ENCODE measurements at places on chromosomes 4 and X.
A peak's percentile ranks its signal among the peaks of the same experiment; 100 is the strongest.

DNA sequence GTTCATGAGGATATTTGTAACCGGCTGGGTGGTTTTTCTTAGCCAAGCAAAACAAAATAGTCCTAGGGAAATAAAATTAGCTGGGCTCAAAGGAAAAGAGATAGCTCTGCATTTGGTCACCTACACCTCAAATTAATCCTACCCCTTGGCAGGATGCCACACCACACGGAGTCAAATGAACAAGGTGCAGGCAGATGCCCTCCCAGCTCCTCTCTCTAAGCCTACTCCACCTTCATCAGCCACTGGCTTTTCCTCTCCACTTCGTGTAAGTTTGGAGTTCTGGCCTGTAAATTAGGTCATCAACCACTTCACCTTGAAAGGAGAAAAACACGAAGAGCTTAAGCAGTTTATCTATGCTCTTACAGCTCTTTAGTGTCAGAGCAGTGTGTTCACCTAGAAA is 1.4 kb downstream of the DDIT4L start:
- DNase-seq = peak; percentile 7

DNA sequence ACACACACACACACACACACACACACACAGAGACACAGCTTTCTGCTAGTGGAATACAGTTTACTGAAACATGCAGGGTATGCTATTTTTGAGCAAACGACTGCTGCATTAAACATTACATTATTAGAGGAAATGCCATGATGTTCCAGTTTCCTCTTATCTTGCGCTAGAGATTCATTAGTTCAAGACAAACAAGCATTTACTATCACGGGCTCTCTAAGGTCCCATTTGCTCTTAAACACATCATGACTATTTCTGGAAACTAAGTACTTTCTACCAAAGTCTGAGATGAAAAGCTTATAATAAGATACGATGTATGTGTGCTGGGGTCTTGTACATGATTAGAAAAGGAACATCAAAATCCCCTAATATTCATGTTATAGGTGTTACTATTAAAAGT is 48.8 kb downstream of the RPS3A start:
- DNase-seq = no peak

GRCh38 chr4:11424000-11424399 is 4.7 kb downstream of the HS3ST1 start:
- DNase-seq = peak; percentile 25

- DNase-seq = no peak
These were observed 764 bp upstream of the MTHFD2L start for GRCh38 chr4:74157154-74157553.

DNA sequence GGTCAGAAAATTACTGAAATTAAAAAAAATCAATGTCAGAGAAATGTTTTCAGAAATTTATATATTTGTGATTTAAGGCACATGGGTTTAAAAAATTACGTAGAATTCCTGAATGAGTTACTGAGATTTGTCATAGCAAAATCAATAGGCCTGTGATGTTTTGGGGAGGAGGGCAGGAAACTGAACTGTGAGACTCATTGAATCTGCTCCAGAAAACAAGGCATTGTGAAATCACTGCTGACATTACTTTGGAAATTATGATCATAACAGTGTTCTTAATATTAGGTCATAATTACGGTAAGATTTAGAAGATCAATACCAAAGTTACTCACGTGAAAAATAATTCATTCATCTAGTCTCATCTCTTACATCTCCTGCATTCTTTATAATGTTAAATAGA is 5.3 kb downstream of the FGF5 start:
- DNase-seq = no peak

DNA sequence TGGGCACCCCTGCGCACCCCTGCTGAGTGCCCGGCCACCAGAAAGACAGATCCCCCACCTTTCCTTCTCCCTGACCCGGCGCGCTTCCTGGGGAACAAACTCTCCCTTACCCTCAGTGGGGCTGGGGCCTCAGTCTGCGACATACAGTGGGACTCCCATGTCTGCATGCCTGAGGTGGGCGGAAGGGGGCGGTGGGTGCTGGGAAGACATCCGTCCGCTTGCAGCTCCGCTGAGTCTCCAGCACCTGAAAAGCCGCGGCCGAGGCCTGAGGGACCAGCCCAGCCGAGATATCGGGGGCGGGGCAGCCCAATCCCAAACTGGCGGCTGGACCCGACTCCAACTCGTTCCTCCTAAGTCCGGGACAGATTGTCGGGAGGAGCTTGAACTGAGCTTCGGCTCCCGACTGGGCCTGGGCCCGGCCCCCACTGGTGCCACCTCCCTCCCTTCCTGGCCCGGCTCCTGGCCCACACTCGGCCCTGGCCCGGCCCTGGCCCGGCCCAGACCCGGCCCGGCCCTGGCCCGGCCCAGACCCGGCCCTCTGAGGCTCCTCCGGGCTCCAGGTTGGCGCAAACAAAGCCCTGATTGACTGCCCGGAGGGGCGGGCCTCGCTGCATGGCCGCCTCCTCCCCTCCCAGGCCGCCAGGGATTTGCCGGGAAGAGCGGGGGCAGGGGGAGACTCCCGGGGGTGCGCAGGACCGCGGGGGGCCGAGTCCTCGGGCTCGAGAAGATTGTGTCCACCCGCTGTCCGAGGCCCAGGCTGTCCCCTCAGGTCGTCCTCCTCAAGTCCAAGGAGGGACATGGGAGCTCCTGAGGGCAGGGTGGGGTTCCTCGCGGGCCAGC is 877 bp upstream of the SLC16A2 start:
- DNase-seq = peak; percentile 35

DNA sequence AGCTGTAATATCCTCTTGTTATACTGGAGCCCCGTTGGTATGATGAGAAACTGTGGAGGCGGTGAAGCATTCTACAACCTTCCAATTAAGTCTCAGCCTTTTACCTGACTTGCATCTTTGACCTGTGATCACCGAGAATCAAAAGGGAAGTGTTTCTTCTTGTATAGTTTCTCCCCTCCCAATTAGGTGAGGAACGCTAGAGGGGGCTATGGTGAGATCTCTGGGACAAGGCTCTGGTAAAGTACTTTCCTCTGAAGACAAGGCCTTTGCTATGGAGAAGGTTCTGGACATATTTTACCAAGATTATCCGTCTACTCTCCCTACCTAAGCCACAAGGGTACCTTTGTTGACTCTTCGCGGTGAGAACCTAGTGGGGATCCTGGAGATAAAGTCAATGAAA is 111.3 kb downstream of the CBLL2 start:
- DNase-seq = no peak

- DNase-seq = peak; percentile 41
These were observed 559 bp downstream of the SLC9A7 start for GRCh38 chrX:46758163-46758955.

DNA sequence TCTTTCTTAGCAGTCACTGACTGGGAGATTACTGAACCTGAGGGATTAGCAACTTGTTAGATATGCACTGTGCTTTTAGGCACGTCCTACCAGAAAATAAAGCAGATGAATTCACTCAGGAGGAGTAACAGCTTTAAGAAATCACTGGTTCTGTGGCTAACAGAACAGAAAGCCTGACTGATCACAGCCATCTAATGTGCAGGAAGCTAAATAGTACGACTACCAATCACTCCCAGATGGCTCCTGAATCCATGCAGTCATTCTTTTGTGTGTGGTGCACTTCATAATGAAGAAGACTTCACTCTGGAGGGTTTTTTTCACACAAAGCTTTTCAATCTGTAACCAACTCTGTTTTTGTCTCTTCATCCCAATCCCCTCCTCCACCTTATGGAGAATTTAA is 305.3 kb upstream of the INTU start:
- no peak for DNase-seq

DNA sequence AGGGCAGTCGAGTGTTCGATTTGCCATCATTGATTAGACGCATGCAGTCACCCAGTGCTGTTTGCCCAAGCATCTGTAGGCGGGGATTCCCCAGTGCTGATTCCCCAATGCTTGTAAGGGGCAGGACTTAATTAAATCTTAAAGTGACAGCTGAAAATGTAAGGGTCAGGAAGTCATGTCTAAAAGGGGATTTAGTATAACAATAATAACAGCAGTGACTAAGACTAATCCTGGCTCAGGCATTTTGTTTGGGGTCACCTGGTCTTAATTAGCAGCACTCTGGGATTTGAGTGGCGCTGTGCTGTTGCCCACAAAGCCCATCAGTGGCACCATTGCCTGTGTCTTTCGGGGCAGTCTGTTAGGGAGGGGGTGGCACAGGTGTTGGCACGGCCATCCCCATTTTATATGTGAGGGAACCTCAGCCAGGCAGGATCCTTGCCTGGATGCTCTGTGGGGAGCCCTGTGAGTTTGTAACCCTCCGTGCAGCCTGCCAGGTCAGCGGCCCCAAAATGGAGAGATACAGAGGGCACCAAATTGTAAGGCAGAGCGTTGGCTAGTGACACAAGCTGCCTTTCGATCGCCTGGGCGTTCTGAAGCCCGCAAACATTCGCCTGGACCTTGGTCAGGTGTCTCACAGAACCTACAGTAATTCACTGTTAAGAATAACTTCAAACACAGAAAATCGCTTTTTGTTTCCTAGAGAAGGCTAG is 146.7 kb downstream of the TBL1X start:
- no peak for DNase-seq

DNA sequence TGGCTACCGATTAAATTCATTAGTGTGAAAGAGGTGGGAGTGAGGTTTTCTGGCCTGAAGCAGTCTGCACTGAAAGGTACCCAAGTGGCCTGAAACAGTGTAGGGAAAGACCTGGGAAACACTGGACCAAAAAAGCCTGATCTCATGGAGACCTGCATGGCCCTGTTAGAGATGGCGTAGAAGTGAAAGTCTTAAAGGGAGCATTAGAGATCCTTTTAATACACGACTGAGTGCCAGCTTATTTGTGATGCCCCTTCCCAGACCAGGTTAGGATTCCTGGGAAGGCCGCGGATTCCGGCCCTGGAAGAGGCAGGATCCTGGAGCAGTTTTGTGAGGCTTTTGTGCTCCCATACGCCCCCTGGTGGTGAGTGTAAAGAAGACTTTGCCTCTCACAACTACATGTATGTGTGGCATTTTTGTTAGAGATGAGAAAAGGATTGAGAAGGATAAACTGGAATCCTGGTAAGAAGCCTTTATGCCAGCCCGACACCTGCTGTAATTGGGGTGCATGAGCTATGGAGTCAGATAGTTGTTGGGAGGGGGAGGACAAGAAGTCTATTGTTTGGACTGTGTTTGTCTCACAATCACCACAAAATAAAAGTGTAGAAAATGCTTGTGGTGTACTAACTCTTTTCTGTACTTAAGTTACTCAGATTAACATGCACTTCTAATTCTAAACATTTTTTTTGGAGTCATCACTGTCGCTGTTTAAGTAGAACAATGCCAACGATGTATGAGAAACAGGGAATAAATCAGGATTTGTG is 54.0 kb downstream of the JADE1 start:
- peak; percentile 72 for DNase-seq

- DNase-seq = peak; percentile 45
These were observed 653 bp downstream of the PLA2G12A start for GRCh38 chr4:109729117-109729717.

DNA sequence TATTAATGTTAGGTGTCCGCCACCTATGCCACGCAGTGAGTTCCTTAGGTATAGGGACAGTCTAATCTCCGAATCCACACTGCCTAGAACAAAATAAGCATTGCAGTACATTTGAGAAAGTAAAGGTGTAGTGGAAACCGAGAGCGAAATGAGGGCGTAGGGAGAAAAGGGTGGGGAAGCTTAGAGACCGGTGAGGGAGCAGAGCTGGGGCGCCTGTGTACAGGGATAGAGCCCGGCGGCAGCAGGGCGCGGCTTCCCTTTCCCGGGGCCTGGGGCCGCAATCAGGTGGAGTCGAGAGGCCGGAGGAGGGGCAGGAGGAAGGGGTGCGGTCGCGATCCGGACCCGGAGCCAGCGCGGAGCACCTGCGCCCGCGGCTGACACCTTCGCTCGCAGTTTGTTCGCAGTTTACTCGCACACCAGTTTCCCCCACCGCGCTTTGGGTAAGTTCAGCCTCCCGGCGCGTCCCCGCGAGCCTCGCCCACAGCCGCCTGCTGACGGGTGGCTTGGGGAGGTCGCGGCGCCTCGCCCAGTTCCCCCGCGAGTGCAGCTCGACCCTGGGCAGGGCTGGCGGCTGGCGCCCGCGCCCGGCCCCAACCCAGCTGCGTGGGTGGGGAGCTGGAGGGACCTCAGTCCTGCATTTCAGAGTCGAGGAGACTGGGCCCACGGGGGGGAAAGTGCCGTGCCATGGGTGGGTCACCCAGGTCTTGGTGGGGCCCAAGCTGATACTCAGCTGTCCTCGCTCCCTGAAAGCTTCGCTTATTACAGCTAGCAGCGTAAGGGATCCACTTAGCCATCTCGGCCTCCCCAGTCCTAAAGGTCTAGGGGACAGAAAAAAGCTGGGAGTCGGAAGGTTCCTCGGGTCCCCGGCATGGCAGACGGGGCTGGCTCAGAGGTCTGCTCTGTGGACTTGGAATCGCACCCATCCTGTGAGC is at the start of gene ANXA3:
ANXA3 (plus strand) TSS at position 351 of the 932 bp plus-strand sequence. CDS start 2,704 bp downstream, outside the sequence.
- peak; percentile 38 for DNase-seq

GRCh38 chr4:1112174-1112820 is 1.1 kb downstream of the RNF212 start:
- no peak for DNase-seq

DNA sequence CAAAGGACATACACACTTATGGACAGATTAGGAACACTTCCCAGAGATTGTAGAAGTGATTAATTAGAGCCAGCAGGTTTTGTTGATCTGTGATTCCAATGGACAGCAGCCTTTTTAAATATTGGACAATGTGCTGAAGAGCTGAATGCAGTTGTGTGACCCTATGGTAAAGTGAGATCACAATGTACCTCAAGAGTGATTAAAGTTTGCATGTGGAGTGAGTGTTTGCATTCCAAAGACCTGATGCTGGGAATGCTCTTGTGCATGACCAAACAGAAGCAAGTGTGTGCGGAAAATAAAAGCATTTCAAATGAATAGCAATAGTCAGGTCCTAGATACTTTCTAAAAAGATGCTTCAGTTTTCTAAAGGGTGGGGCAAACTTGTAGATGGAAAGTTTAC is 154.1 kb downstream of the BANK1 start:
- DNase-seq = no peak

DNA sequence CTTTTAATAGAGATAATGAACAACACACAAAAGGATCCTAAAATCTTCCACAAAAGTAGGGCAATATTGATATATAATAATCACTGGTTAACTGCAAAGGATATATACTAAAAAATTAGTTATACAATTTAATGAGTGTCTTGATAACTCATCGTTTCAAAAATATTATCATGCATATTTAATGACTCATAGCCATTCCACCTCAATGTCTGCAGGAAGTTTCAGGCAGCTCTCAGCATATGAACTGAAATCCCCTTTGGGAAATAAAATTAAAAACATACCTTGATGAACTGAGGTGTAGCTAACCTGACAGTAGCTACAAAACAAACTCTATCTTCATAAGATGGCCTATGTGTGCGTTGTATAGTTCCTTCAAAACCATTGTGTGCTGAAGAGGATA is 62.9 kb downstream of the TMEM165 start:
- DNase-seq = no peak

DNA sequence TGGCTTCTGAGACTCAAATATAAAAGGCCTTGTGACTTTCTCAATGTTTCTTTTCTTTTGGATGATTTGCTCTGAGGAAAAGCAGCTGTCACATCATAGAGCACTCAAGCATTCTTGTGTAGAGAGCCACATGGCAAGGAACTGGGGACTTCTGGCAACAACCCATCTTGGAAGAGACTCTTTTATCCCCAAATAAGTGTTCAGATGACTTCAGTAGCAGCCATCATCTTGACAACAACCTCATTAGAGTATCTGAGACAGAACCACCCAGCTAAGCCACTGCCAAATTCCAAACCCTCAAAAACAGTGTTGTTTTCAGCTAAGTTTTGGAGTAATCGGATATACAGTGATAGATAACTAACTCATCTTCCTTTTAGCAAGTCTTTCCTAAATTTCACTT is 1431.7 kb upstream of the IGFBP7 start:
- DNase-seq = no peak

GRCh38 chrX:19370061-19370460 is 26.3 kb downstream of the PDHA1 start:
- DNase-seq = no peak

- no peak for DNase-seq
These were observed 14.4 kb downstream of the AMBN start for GRCh38 chr4:70606459-70606858.

Data from stimulated activated CD4-positive, alpha-beta T cell treated with anti-CD3 and anti-CD28 coated beads, Interleukin-15, amount 100 ng/mL, for 24 hours (primary cell).